ENCODE measurements at places on chromosomes 5 and 9. TPM values are rescaled to one million over a fixed set of nuclear protein-coding genes. Genes with fewer than 3 reads are reported as not detected.

Gene GPR150
- 0.59 TPM for total RNA-seq

Gene IFNA16
- not detected for total RNA-seq

Gene THBS4
- 2.4 TPM for total RNA-seq

Gene NMUR2
- total RNA-seq = not detected

Gene ADGRD2
- not detected for total RNA-seq

Gene WHRN
- 0.15 TPM for total RNA-seq

Gene SLC36A3
- total RNA-seq = not detected

Gene ANKRD34B
- not detected for total RNA-seq

Gene ANGPTL2
- 4.6 TPM for total RNA-seq

Gene IL5
- not detected for total RNA-seq
